ENCODE measurements at places on chromosomes 3 and 15.
A peak's percentile ranks its signal among the peaks of the same experiment; 100 is the strongest.

GRCh38 chr15:60428935-60429334 is 31.1 kb upstream of the ANXA2 start:
- DNase-seq, result no peak

DNA sequence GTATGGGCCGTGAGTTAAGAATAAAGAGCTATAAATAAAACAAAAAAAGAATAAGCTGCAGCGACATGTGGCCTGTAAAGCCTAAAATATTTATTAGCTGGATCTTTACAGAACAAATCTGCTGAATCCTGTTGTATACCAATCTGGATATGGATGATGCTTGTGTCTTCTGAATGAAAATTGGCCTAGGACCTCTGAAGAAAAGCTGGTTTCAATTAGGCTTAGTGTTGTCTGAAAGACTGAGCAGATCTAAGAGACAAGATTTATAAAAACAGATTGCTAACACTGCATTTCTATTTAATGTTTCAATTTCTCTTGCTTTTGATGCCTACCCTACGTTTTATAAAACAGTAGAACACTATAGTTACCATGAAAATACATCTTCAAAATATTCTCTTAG is 57.9 kb downstream of the ST3GAL6 start:
- DNase-seq, result no peak

DNA sequence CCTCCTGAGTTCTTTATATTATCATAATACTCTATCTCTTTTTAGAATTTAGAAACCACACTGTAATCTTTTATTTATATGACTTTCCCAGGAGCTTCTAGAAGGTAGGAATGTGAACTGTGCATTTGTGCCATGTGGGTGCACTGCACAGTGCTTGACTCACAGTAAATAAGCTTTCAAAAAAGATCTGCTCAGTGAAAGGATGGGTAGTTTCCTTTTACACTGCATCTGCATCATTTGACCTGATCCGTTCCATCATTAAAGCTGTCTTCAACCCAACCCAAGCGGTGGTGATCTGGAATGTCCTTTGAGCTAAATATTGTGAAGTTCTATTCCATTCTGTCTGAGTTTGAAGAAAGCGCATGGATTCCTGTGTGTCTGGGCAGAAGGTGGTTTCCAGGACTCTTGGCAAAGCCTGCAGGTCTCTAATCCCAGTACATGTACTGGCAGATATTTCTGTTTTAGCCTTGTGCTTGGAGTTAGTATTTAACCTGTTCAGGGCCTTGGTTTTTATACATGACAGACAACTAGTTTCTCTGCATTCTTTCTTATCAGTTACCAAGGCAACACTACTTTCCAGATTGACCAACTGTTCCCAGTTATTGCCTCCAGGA is 96.7 kb downstream of the DHX30 start:
- no peak for DNase-seq

DNA sequence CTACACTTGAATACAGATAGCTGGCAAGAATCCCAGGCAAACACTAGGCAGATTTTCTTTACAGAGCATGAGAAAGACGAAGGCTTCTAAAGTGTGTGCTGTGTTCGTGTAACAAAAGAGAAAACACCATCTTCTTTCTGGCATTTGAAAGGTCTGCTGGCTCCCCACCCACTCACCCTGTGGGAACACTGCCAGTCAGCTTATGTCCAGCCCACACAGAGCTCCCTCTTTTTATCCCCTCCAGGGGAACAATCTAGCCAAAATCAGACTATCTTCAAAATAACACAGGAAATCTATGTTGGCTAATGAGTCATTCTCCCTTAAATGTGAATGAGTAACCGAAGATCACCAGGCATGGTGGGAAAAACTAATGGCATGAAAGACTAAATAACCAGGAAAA is 45.6 kb upstream of the PAQR5 start:
- DNase-seq, result peak; percentile 56

DNA sequence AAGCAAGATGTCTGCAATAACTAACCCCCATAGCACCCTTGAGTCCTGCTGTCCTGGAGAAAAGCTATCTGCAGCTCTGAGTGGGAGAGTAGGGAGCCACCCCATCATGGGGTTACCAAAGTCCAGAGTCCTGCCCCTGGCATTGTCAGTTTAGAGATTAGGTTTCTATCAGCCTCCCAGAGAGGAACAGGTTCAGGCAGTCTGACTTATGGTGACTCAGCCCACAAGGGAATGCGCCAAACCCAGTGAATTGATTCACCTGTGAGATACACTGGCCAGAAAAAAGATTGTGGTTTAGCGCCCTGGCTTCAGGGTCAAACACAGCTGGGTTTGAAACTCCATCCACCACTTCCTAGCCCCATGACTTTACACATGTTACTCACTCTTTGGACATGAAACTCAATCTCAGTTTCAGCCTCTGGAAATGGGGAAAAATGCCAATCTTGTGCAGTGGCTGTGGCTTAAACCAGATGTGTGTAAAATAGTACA is 263.6 kb upstream of the HES1 start:
- DNase-seq, result peak; percentile 77

DNA sequence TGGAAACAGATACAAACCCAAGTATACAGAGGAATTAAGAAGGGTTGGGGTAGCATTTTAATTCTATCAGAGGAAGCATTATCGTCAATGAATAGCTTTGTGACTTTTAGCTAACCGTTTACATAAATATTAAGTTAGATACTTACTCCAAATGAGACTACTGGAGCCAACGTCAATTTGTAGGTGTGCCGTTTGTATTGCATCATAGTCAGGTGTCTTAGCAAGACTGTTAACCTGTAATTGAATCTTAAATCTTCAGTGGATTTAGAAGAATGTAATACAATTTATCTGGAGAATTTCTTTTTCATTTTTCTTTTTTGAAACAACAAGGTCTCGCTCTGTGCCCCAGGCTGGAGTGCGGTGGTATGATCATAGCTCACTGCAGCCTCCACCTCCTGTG is 55.1 kb downstream of the CRTC3 start:
- no peak for DNase-seq

- no peak for DNase-seq
Observed at GRCh38 chr15:100565591-100565990, 36.4 kb downstream of the LINS1 start.

GRCh38 chr15:40772014-40772413 is 2.2 kb downstream of the C15orf62 start:
- DNase-seq, result no peak

DNA sequence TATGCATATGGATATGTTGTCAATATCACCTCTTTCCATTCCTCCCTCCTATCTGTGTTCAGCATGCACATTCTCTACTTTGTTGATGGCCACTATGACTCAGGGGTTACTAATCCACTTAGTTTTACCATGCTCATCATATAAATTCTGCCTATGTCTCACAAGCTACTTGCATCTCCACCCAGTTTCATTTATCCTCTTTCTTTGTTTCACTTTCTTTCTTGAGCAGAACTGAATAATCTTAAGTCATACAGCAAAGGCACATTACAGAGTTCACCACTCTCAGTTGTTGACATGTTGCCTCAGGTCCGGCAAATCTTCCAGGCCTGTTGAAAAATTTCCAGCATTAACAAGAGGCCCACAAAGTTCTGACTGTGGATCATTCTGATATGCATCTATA is 71.5 kb downstream of the SSR3 start:
- DNase-seq, result peak; percentile 30

GRCh38 chr3:58059349-58060321 is 51.4 kb downstream of the FLNB start:
- DNase-seq, result no peak

DNA sequence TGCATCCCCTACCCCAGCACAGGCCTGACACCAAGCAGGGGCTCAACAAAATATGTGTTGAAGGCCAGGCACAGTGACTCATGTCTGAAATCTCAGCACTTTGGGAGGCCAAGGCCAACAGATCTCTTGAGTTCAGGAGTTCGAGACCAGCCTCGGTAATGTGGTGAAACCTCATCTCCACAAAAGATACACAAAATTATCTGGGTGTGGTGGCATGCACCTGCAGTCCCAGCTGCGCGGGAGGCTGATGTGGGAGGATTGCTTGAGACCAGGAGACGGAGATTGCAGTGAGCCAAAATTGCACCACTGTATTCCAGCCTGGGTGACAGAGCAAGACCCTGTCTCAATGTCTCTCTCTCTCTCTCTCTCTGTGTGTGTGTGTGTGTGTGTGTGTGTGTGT is 30.7 kb upstream of the CYP11A1 start:
- no peak for DNase-seq

DNA sequence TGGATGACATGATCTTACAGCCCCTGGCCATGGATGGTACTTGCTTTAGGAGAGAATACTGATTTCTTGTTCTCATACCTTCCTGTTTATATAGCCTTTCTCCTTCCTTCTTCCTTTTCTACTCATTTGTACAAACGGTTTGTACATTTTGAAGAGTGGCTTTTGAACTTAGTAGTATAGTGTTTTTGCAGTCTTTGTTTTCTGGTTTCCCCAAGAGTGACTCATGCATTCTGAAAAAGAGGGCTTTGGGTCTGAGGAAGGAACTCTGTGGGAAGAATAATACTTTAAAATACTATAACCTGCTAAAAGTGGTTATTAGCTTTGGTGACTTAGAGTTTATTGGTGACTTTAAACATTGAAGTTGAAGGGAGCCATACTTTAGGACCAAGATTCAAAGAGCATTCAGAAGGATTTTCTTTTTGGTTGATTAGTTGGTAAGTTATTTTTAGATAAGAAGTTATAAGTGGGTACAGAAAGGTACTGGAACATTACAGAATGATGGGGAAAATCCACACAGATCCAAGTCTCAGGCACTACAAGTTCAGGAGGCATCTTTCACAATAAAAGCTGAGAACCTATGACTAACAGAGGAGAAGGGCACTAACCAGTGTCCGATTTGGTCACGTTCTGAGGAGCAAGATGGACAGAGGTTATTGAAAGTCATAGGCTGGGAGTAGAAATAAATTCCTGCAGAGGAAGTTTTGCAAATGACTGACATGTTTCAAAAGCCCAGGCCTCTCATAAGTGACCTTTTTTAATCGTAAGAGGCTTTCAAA is 369.6 kb upstream of the AZI2 start:
- DNase-seq, result no peak

DNA sequence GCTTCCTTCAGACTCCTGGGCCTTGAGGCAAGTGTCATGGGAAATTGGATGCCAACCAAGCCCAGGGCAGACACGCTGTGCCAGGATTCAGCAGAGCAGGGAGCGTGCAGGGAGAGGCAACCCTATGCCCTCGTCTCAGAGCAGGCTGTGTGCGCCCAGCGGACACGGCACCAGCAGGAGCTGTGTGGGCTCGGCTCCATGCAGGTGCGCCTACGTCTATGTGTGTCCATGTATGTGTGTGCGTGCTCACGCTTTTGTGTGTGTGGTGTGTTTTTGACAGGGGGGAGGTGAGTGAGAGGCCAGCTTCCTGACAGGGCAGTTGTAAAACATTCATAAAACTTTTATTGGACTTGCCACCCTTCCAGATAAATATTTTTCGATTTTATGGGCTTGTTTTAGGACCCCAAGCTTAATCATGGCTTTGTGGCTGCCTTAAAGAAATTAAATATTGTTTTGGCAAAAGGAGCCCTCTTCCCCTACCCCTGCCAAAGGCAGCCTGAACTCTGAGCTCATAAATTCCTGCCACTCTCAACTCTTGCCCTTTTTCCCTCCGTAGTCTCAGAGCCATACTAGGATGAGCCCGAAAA is 84.4 kb downstream of the DNAJB8 start:
- DNase-seq, result no peak

- DNase-seq, result peak; percentile 94
Observed at GRCh38 chr3:70824773-70825172, 512.3 kb upstream of the MDFIC2 start.

GRCh38 chr3:4581920-4582611 is 88.9 kb downstream of the ITPR1 start:
- no peak for DNase-seq

GRCh38 chr15:78492872-78493271 is 14.5 kb upstream of the HYKK start:
- peak; percentile 40 for DNase-seq

- DNase-seq, result no peak
Observed at GRCh38 chr3:54582424-54582823, 345.4 kb downstream of the LRTM1 start.

DNA sequence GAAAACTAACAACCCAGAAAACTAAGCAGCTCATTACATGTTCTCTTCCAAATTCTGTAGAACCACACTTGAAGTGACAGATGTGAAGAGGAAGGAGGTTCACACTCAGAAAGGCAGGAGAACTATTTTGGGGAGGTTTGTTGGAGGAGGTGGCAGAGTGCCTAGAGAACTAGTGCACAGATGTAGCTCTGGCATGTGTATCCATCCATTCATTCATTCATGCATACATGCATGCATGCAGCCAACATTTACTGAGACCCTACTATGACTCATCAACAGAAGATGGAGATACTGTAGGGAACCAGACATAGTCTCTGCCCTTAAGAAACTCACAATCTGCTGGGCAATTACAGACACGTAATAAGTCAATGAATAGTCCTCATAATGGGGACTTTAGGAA is 116.7 kb downstream of the ERC2 start:
- no peak for DNase-seq

- no peak for DNase-seq
Observed at GRCh38 chr15:91890614-91891013, 37.1 kb downstream of the SLCO3A1 start.

DNA sequence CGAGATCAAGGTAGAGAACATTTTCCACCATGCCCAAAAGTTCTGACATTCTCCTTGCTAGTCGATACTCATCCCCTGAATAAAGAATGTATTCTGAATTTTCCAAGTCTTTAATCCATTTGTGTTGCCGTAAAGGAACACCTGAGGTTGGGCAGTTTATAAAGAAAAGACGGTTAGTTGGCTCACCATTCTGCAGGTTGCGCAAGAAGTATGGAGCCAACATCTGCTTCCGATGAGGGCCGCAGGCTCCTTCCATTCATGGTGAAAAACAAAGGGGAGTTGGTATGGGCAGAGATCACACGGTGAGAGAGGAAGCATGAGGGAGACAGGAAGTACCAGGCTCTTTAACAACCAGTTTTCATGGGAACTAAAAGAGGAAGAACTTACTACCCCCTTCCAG is 121.2 kb downstream of the DCLK3 start:
- no peak for DNase-seq

DNA sequence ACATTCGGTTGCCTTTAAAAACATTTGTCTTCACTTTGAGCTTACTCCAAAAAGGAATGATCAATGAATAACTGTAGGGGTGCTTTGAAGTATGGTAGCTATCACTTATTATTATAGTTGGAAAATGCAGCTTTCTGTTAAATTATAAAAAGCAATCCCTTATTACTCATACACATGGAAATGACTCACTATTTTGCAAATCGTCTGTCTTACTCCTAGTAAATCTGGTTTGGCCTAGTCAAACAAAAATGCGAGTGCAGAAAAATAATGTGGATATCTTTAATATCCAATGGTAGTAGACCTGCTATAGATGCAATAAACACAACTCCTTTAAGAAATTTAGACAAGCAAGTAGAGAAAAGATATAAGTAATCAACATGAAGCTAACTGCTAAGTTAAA is 112.5 kb downstream of the ZIC1 start:
- DNase-seq, result peak; percentile 30

DNA sequence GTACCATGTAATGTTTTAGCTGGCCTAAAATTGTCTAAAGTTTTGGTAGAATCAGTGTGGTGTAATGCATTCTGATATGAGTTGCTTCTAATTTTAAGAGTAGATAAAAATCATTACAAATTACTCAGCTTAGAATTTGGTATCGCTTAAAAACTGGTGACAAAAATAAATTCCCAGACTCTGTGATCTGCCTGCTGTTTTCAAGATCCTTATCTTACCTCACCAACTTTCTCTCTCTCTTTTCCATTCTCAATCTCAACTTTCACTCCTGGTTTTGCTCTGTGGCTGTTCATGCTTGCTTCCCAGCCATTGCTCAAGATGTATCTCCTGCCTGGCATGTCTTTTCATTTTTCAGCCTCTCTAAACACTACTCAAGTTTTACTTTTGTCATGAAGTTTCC is 45.7 kb downstream of the TCF12 start:
- DNase-seq, result no peak

Measured in fibroblast of skin of left biceps (primary cell).